Activated CD8-positive, alpha-beta memory T cell treated with anti-CD3 and anti-CD28 coated beads for 4 hours (primary cell): ENCODE measurements at places on chromosomes 1 and 21.

- DNase-seq, result no peak
These were observed 45.9 kb downstream of the COQ8A start for GRCh38 chr1:226985839-226986463.

GRCh38 chr1:46822248-46822826, 23.5 kb downstream of the CYP4B1 start:
- DNase-seq, result no peak

DNA sequence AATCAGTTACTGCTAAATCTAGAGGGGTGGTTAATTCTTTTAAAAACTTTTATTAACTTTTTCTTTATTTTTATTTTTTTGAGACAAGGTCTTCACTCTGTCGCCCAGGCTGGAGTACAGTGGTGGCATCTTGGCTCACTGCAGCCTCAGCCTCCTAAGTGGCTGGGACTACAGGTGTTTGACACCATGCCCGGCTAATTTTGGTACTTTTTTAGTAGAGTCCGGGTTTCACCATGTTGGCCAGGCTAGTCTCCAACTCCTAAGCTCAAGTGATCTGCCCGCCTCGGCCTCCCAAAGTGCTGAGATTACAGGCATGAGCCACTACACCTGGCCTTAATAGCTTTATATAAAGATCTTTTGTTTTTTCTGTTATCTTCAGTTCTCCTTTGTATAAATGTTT, 11.9 kb downstream of the ZYG11B start:
- no peak for DNase-seq

DNA sequence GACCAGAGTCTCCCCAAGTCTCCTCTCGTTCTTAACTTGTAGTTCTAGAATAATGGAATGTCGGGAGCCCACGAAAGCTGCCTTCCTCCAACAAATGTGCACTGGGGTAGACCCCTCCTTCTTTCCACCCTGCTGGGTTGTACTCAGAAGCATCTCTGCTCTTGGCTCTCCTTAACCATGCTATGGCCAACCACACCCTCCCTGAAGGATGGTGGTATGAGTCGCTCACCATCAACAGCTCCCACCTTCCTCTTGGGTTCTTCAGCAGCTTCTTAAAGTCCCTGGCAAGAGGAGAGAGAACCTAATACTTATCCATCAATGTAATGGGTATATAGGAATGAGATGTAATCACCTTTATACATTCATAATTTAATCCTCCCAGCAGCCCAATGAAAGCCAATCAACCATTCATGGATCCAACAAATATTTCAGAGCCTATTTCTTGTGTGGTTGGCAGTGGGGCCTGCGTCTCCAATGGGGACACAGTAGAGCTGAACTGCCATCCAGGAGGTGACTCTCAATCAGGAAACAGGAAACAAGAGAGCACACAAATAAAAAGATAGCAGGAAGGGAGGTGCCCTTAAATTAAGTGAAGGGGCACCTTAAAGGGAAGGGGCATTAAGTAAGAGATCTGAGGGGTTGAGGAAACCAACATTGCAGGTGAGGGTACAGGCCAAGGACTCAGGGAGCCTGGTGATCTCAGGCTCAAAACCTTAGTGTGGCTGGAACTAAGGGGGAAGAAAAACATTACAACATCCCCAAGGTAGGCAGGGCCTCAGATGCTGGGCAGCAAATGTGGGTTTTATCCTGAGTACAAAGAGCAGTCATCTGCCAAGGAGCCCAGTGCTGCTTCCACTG, 64.4 kb upstream of the ETS2 start:
- no peak for DNase-seq

GRCh38 chr1:54951810-54952226, 28.6 kb upstream of the TMEM61 start:
- no peak for DNase-seq

DNA sequence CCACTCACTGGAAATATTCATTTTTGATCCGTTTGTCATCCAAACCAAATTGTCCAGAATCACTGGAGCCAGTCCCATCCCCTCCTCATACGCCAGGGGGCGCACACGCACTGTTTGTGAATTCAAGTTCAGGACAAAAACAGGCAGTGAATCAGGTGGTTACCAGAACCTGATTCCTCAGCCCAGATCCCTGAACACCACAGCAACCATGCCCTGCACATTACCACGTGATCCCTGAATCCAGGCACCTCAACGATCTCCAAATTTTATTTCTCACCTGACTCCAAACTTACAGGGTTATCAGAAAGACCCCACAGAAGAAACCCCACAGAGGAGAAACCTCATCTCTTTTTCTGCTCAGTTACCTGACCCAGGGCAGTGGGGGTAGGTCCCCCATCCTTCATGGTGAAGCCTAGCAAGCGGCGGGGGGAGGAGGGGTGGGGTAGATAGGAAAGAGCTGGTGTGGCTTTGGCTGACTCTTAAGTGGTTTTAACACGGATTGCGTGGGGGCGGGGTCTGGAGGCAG, 1.4 kb upstream of the PTPRF start:
- peak; percentile 56 for DNase-seq

GRCh38 chr21:26597031-26597430, 23.9 kb upstream of the CYYR1 start:
- no peak for DNase-seq

GRCh38 chr1:66623812-66624211, 89.9 kb downstream of the SGIP1 start:
- DNase-seq, result no peak

DNA sequence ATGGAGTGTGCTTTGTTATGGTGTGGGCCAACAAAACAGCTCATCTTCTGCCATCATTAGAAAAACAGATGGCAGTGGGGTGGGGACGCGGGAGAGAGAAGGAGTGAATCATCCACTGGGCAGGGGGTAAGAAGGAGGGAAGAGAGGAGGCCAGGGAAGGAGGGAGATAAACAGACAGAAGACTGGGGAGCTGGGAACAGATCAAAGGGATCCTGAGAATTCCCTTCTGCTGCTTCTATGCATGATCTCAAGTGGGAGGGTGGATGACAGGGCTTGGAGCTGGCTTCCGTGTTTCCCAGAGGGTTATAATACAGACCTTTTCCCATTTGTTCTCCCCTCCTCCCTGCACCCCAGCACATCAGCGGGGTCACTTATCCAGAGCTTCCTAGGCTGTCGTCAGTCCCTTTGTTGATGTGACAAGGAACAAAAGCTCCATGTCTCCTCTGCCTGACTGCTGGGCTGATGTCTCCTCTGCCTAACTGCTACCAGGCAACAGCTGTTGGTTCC, 338.6 kb downstream of the PAPPA2 start:
- no peak for DNase-seq

- no peak for DNase-seq
These were observed 407 bp downstream of the WNT4 start for GRCh38 chr1:22142315-22143064.

DNA sequence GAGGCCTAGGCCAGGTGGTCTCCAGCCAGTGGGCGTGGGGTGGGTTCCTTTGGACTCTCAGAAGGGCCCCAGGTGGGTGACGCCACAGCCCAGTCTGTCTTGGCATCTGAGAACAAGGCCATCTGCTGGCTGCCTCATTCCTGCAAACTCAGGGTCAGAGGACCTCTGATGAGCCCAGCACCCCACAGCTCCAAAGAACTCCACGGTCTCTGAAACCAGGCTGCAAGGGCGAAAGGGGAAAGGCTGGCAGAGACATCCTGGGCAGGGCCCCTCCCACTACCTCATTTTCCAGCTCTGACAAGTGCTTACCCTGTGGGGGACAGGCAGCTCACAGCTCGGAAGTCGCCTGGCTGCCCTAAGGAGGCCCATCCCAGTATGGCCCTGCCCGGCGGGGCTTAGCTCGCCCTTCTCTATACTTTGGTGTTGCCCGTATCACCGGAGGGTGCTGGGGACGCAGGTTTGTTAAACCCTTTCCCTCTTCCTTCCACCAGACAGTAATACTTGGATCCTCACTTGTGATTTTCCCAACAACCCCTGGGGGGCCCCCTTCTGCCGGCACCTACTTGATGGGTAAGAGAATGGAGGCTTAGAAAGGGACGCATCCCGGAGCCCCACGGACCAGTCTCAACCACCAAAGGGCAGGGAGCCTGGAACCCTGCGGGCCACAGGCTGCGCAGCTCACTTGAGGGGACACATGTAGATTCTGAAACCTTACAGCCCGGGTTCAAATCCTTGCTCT, 10.9 kb upstream of the EDN2 start:
- no peak for DNase-seq

DNA sequence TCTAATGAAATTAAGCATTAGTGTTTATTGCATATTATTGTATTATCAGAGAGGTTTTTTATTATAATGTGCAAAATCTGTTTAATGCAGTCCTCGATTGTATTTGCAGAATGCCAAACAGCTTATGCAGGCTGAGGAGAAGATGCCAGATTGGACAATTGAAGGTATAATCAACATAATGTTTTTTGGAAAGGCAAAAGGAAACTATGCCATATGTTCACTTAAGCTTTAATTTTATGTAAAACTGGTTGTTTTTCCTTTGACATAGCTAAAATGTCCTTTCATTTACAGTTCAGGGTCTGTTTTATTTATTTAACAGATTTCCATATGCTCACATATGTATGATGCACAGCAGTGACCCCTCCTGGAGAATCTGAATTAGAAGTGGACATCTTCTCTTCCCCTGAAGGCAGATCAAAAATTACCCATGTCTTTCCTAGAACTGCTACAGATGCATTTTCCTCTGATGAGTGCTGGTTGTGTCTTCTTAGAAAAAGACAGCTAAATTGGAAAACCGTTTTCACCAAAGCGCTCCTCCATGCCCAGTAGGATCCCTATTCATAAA, 143.5 kb upstream of the USH2A start:
- DNase-seq, result no peak

GRCh38 chr1:22053017-22053860, 730 bp downstream of the CDC42 start:
- no peak for DNase-seq

- no peak for DNase-seq
These were observed 17.4 kb upstream of the PRDM16 start for GRCh38 chr1:3051270-3052268.

DNA sequence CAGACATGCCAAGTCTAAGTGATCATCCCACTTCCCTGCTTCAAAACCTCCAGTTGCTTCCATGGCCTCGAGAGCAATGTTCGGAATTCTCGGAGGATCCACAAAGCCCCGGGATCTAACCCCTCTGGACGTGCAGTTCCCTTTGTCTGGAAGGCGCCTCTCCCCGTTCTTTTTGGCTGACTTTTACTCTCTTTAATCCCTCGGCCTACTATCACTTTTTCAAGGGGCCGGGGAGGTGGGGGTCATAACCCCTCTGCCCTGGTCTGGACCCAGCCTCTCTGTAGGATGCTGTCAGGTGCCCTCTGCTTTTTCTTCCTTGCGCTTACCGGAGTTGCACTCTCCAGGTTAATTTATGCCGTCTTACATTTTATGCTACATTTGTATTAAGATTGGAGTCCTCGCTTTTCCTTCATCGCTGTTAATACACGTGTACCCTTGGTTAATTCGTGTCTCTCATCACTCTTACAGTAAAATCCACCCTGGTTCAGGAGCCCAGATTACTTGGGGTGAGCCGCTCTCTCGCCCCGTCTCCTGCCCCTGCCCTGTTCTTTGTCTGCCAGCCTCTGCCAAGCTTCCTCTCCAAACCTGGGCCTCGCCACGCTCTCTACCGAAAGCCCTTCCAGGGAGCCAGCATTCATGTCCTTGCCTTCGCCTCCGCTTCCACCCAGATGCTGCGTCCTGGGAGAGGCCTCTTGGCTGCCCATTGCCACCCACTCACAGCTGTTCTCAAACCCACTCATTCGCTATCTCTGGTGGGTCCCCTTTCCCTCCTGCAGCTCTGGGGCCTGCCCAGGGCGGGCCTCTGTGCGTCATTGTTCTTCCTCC, 448.6 kb downstream of the CAMTA1 start:
- DNase-seq, result no peak

- no peak for DNase-seq
These were observed 30.4 kb upstream of the MAN1C1 start for GRCh38 chr1:25586181-25586588.

GRCh38 chr1:175600721-175601440, 142.5 kb downstream of the TNR start:
- no peak for DNase-seq

DNA sequence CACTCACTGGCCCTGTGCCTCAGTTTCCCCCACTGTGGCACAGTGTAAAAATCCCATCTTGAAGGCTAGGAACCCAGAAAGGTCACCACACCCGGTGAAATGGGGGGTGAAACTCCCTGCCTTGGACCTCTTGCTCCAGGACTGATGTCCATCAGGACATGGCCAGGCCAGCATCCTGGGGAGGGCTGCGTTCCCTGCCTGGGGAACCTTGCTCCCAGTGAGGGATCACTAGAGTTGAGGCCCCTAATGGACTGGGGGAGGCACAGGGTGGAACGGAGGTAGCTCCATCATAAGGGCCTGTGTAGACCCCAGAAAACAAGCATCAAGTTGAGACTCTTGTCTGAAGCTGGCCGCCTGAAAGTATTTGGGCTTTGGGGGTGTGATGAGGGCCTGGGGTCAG, 10.4 kb upstream of the ZNF670 start:
- no peak for DNase-seq

DNA sequence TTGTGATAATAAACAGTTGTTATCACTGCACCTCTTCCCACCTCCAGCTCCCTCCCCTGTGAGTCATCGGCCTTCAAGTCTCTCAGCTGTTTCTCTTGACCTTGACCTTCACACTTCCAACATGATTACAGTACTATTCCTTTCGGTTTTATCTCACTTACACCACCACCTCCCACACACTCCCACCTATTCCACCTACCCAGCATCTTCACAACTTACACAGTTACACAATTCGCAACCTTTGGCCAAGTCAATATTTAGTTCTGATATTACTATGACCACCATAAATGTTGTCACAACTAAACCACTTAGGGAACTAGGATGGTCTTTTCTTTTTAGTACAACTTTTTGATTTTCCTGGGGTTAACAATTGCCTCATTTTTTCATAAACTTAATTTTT, 60.2 kb downstream of the RIPK4 start:
- no peak for DNase-seq

GRCh38 chr1:117655220-117655577, 49.4 kb downstream of the TENT5C start:
- no peak for DNase-seq

- DNase-seq, result no peak
These were observed 7.2 kb upstream of the BECN2 start for GRCh38 chr1:241950390-241950789.

GRCh38 chr1:216223486-216223885, 199.8 kb downstream of the USH2A start:
- no peak for DNase-seq

GRCh38 chr1:46596846-46597245, 7.2 kb downstream of the MKNK1 start:
- DNase-seq, result no peak
